ENCODE measurements at places on chromosomes 16 and 17. TPM values are rescaled to one million over a fixed set of nuclear protein-coding genes. Genes with fewer than 3 reads are reported as not detected.

The NLK gene
- total RNA-seq = 29.2 TPM

The ELP5 gene
- total RNA-seq = 46.6 TPM

The PRSS22 gene
- total RNA-seq = not detected

The KRT23 gene
- total RNA-seq = 0.36 TPM

The BCO1 gene
- total RNA-seq = not detected

GRCh38 chr16:11023262-11024039 lies 79.1 kb downstream of the CLEC16A start:
- H3K4me3 ChIP-seq = no peak overlapping the region
- H3K27me3 ChIP-seq = no peaks in the 10 kb centered on the region
- H3K27ac ChIP-seq = no peak overlapping the region
- peaks cover 3% of the 10 kb centered on the region for H3K4me1 ChIP-seq
- peaks cover 26% of the 10 kb centered on the region for H3K36me3 ChIP-seq

DNA sequence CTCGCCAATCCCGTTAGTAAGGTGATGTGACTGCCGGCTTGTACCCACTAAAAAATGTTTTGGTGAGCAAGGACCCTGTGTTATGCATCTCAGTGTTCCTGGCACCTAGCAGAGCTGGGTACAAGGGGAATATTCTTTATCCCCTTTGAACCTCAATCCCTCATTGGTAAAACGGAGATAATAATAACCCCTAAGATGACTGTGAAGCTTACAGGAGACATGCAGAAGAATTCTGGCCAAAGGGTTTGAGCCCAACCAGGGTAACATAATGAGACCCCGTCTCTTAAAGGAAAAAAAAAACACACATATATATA lies 896 bp downstream of the GGA2 start:
- H3K27ac ChIP-seq = no peak overlapping the region
- peak overlapping the region; percentile 80 for H3K4me3 ChIP-seq
- H3K4me1 ChIP-seq = peaks cover 11% of the 10 kb centered on the region

- H3K27me3 ChIP-seq = peaks cover 40% of the 10 kb centered on the region
- H3K4me3 ChIP-seq = no peak overlapping the region
- H3K4me1 ChIP-seq = peaks cover 13% of the 10 kb centered on the region
- H3K36me3 ChIP-seq = no peaks in the 10 kb centered on the region
- peak; percentile 20 for DNase-seq
These were observed 4.3 kb downstream of the MT1H start for GRCh38 chr16:56673921-56674320.

DNA sequence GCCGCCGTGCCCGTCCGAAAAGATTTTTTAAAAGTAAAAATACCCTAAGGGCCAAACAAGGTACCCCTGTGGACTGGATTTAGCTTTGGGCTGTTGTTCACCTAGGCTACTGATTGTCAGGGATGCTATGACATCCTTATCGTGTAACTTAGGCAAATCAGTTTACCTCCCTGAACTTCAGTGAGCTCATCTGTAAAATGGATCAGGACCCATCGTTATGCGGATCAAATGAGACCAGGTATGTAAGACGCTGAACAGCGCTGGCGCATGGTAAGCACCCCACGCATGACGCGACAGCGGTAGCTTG lies 658 bp upstream of the ZNF771 start:
- H3K4me3 ChIP-seq = peak overlapping the region; percentile 71
- peak overlapping the region; percentile 84 for H3K27ac ChIP-seq
- H3K36me3 ChIP-seq = peaks cover 9% of the 10 kb centered on the region
- no peaks in the 10 kb centered on the region for H3K27me3 ChIP-seq
- H3K4me1 ChIP-seq = peaks cover 11% of the 10 kb centered on the region
- no peak for DNase-seq

- H3K27me3 ChIP-seq = no peaks in the 10 kb centered on the region
- peaks cover 7% of the 10 kb centered on the region for H3K4me1 ChIP-seq
- H3K4me3 ChIP-seq = no peak overlapping the region
- H3K36me3 ChIP-seq = peaks cover 15% of the 10 kb centered on the region
- DNase-seq = no peak
- no peak overlapping the region for H3K27ac ChIP-seq
These were observed 59.7 kb downstream of the B9D1 start for GRCh38 chr17:19302791-19303331.

GRCh38 chr16:67301080-67301782 lies 21.9 kb downstream of the PLEKHG4 start:
- H3K27ac ChIP-seq = no peak overlapping the region
- no peaks in the 10 kb centered on the region for H3K36me3 ChIP-seq
- H3K4me1 ChIP-seq = peaks cover 14% of the 10 kb centered on the region
- H3K27me3 ChIP-seq = no peaks in the 10 kb centered on the region
- H3K4me3 ChIP-seq = no peak overlapping the region

DNA sequence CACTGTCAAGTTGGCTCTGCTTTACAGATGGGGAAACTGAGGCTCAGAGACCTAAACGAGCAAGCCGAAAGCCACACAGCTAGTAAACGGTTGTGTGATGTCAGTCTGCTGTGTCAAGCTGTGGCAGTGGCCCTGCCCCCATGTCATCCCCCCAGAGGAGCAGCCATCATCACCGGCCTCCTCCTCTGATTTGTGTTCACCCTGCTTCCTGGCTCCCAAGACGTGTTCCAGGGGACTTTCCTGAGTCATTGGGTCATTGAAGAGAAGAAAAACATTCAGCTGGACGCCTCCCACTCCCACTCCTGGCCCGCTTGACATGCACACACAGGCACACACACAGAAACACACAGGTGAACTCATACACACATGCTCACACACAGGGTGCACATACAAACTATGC lies 54.0 kb upstream of the CIBAR2 start:
- H3K27me3 ChIP-seq = no peaks in the 10 kb centered on the region
- peaks cover 39% of the 10 kb centered on the region for H3K4me1 ChIP-seq
- DNase-seq = peak; percentile 36
- no peaks in the 10 kb centered on the region for H3K36me3 ChIP-seq

GRCh38 chr16:84085271-84085667 lies 31.5 kb downstream of the MBTPS1 start:
- peaks cover 56% of the 10 kb centered on the region for H3K36me3 ChIP-seq
- no peaks in the 10 kb centered on the region for H3K4me1 ChIP-seq
- no peak overlapping the region for H3K27ac ChIP-seq
- no peak for DNase-seq
- no peak overlapping the region for H3K4me3 ChIP-seq
- no peaks in the 10 kb centered on the region for H3K27me3 ChIP-seq

DNA sequence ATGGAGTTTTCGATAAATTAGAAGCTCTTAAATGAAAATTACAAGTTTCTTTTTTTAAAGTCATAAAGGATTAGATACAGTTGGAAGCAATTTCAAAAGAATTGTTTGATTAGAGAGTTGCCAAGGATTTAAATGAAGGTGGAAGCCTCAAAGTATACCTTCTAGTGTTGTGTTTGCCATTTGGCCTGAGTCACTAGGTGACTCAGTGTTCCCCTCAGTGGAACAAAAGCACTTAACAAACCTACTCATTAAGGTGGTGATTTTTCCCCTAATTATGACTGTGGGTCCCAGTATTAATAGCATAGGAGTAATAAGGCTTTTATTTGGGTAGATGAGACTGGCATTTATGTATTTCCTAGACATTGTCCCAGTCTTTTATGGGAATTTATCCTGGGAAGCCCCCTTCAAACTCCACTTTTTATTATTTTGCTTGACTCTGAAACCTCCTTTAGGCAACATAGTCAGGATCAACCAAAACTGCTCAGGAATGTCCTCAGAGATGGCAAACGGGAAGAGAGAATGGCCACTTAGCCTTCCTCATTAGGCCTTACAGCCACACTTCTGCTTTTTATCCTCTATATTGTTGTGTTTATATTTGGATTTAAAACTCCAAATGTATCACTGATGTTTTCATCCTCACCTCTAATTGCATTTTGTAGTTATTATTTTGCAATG lies 161.0 kb downstream of the FTO start:
- peak; percentile 24 for DNase-seq
- H3K4me3 ChIP-seq = no peak overlapping the region
- H3K4me1 ChIP-seq = no peaks in the 10 kb centered on the region

- H3K4me1 ChIP-seq = no peaks in the 10 kb centered on the region
- no peak overlapping the region for H3K4me3 ChIP-seq
- H3K36me3 ChIP-seq = no peaks in the 10 kb centered on the region
- DNase-seq = no peak
- H3K27ac ChIP-seq = no peak overlapping the region
These were observed 1643.5 kb downstream of the TP53TG3F start for GRCh38 chr16:35102780-35103403.

GRCh38 chr16:647173-647902 lies 1.8 kb upstream of the WDR90 start:
- H3K4me1 ChIP-seq = peaks cover 21% of the 10 kb centered on the region
- no peak for DNase-seq
- H3K27ac ChIP-seq = no peak overlapping the region
- no peaks in the 10 kb centered on the region for H3K27me3 ChIP-seq
- H3K36me3 ChIP-seq = 0 out of 2 replicates have a peak, but pooled peaks cover 1% of the 10 kb centered on the region

DNA sequence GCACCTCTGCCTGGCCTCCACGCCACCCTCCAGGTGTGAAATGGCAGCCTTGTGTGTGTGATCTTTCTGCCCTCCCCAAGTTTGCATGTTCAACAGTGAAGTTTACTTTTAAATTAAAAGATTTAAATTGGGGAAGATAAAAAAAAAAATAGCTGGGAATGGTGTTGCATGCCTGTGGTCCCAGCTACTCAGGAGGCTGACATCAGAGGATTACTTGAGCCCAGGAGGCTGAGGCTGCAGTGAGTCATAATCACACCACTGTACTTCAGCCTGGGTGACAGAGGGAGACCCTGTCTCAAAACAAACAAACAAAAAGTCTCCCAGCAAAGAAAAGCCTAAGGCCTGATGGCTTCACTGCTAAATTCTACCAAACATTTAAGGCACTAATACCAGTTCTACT lies 35.4 kb upstream of the RNF43 start:
- no peak overlapping the region for H3K4me3 ChIP-seq
- no peaks in the 10 kb centered on the region for H3K36me3 ChIP-seq
- DNase-seq = peak; percentile 10
- H3K27ac ChIP-seq = no peak overlapping the region
- H3K27me3 ChIP-seq = no peaks in the 10 kb centered on the region
- H3K4me1 ChIP-seq = no peaks in the 10 kb centered on the region

DNA sequence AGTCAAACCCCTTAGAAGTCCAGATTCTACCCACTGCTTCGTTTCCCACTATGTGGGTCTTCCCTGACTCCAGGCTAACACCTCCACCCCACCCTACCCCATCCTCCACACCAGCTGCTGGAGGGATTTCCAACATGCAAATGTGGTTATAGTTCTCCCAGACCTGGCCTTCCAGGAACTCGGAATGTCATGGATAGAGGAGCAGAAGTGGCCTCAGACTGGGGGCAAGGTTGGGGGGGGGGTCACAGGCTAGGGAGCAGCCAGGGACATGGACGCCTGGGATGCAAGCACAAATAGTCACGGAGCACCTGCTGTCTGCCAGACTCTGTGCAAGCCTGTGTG lies 2.0 kb downstream of the CAMKK1 start:
- H3K4me3 ChIP-seq = no peak overlapping the region
- no peak for DNase-seq
- H3K27ac ChIP-seq = no peak overlapping the region
- peaks cover 44% of the 10 kb centered on the region for H3K4me1 ChIP-seq

GRCh38 chr16:70744366-70744765 lies 56.6 kb downstream of the VAC14 start:
- DNase-seq = no peak
- peaks cover 47% of the 10 kb centered on the region for H3K4me1 ChIP-seq
- no peak overlapping the region for H3K27ac ChIP-seq

- H3K4me3 ChIP-seq = peak overlapping the region; percentile 89
- peaks cover 8% of the 10 kb centered on the region for H3K36me3 ChIP-seq
- H3K27ac ChIP-seq = peak overlapping the region; percentile 2
- H3K4me1 ChIP-seq = peaks cover 2% of the 10 kb centered on the region
- no peak for DNase-seq
These were observed 1.2 kb downstream of the ATMIN start for GRCh38 chr16:81036751-81037350.

DNA sequence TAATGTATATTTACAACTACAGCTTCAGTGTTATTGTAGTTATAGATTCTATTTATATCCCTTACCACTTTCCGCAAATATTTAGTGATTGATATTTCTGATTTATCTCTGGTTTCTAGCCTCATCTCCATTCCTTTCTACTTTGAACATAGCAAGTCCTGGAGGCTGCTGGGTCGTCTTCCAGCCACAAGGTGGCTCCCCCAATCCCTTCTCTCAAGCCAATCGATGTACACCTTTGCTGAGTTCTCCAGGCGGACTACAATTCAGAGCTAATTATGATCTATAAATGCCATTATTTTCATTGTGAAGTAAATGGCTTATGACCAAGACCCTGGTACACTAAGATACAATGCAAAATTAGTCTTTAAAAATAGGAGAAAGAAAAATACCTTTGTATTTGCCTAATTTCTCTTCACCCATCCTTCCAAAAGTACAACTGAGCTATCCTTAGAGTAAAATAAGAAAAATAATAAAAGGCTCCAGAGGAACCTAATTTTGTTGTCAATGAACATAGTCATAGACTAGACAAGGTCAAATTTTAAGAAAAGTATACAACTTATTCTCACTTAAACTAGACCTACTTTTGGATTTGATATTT lies 122.1 kb downstream of the SKAP1 start:
- no peak overlapping the region for H3K4me3 ChIP-seq
- peaks cover 52% of the 10 kb centered on the region for H3K27me3 ChIP-seq
- no peaks in the 10 kb centered on the region for H3K4me1 ChIP-seq
- H3K36me3 ChIP-seq = no peaks in the 10 kb centered on the region

DNA sequence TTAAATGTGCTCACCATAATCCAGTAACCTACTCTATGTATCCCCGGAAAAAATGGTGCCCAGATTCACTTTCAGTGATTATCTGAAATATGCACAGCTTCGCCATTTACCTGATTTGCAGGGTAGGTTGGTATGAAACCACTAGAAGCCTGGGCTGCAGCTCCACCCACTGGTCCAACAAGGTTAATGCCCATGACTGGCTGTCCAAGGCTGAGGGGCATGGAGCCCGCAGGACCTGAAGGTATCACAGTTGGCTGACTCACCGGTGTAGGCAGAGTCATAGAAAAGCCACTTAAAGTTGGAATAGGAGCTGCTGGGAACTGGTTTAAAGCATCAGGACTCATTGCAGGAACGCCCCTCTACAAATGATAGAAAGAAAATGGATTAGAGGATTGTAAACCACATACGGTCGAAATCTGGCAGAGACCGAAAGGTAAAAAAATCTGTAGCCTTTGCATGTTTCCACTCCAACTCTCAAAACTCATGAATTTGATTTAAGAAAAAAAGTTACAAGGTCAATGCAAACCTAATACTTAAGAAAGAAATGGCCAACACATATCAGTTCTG lies 38.6 kb downstream of the SYNRG start:
- peak; percentile 69 for DNase-seq
- H3K36me3 ChIP-seq = peaks cover 34% of the 10 kb centered on the region
- no peaks in the 10 kb centered on the region for H3K4me1 ChIP-seq
- no peaks in the 10 kb centered on the region for H3K27me3 ChIP-seq

DNA sequence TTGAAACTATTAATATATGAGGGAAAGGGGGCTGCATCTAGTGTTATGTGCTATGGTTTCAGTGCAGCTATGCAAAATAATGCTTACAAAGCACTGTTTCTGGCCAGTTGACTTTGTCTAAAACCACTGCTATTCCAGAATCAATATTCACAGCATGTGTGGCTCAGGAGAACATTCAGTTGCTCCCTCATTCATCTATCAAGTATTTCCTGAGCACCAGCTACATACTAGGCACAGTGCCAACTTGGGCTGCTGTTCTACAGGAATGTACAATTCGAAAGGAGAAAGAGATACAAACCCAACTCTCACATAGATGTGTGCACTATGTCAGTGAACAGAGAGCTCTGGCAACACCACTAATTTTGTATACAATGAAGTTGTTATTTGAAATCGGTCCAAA lies 183.0 kb downstream of the PHKB start:
- no peaks in the 10 kb centered on the region for H3K27me3 ChIP-seq
- H3K27ac ChIP-seq = no peak overlapping the region
- H3K4me1 ChIP-seq = peaks cover 7% of the 10 kb centered on the region
- H3K36me3 ChIP-seq = no peaks in the 10 kb centered on the region

All from IMR-90 (cell line).